ENCODE measurements at places on chromosomes 4 and X.

DNA sequence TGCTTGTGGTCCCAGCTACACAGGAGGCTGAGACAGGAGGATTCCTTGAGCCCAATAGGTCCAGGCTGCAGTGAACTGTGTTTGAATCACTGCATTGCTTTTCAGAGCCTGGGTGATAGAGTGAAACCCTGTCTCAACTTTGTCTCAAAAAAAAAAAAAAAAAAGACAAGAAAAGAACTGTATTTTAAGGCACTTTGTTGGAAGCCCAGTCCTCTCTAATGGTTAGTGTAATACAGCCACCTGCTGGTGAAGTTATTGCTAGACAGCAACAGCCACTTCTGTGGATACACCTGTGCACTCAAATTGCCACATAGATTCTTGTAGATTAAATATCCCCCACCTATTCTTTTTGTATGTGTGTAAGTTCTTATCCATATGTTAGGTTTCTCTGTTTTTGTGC lies 10.1 kb upstream of the FGG start:
- peak; percentile 54 for DNase-seq

DNA sequence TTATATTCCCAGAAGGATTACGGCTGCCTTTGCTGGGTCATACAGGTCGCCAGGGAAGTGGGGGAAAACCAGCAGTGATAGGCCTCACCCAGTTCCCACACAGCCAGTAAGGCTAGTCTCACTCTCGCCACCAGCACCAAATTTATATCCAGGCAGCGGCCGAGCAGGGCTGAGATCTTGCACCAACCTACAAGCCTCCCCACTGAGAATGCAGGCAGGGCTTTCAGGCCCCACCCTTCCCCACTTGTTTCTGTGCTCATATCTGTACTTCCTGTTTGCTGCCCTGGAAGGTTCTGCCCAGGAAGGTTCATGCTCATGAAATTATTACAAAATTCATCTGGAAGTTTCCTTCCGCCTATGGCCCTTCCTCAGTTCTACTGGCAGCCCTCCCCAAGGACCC lies 179.7 kb downstream of the STIM2 start:
- no peak for DNase-seq

GRCh38 chrX:149641432-149641831 lies 9.8 kb upstream of the TMEM185A start:
- no peak for DNase-seq

DNA sequence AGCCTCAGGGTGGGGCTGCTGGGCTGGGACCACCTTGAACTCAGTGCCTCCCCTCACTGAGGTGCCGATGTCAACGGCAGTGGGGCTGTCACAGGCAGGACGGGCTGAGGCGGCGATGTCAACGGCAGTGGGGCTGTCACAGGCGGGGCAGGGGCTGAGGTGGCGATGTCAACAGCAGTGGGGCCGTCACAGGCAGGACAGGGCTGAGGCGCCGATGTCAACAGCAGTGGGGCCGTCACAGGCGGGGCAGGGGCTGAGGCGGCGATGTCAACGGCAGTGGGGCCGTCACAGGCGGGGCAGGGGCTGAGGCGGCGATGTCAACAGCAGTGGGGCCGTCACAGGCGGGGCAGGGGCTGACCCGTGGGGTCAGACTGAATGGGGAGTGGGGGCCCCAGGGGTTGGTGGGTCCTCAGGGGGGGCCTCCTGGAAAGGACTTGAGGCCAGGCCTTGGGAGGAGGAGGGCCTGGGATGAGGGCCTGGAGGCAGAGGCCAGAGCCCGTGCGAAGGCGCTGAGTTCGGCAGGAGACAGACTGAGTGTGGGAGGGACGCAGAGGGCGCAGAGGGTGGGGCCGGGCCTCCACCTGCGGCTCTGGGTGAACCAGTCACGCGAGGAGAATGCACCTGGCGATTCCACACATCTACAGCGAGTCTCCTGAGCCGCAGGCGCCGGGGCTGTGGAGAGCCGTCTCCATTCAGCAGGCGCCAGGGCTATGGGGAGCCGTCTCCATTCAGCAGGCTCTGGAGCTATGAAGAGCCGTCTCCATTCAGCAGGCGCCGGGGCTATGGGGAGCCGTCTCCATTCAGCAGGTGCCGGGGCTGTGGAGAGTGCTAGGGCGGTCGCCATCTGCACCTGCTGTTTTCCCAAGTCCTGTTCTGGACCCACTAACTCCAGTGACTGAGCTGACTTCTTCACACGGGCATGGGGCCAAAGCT lies 22.9 kb downstream of the ATP5ME start:
- no peak for DNase-seq

GRCh38 chrX:74207539-74207938 lies 96.4 kb upstream of the ZCCHC13 start:
- DNase-seq, result no peak

GRCh38 chr4:48664938-48665337 lies 115.1 kb downstream of the FRYL start:
- no peak for DNase-seq

DNA sequence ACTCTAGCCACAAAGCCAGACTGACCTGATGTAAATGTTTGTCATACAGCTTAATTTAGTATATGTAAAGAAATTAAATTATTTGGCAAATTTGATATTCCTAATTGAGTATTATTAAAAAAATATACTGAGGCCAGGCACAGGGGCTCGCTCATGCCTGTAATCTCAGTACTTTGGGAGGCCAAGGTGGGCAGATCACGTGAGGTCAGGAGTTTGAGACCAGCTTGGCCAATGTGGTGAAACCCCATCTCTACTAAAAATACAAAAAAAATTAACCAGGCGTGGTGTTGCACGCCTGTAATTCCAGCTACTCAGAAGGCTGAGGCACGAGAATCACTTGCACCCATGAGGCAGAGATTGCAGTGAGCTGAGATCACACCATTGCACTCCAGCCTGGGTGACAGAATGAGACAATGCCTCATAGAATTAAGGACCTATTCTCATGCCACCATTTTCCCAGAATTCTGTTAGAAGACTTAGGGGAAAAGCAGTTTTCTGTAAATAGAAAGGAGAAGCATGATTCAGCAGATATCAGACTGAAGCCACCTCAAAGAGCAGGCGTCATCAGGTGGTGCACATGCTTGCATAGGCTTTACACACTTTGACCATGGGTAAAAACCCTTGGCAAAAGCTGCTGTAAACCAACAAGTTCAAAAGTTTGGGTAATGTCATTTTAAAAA lies 6.1 kb downstream of the UBQLN2 start:
- DNase-seq, result no peak

DNA sequence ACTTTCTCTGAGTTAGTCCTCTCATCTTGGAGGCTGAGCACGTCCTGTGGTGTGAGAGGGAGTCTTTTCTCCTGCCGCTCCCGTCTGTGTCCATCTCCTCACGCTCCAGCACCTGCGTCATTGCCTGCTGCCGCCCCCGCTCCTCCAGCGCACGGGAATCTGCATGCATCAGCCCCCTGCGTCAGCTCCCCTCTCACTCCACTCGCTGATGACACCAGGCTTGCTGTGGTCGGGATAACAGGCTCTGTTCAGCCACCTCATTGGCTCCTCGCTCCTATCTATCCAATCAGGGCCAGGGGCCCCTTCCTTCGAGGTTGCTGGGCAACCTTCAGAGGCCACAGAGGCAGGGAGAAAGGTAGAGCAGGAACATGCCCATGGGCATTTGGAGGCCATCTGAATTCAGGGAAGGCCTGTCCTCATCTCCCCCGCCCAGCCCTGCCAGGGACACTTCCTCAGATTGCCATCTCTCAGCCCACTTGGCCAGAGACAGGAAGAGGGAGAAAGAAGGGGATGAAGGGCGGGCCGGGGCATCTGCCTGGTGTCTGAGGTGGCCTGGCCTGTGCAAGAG lies 9.3 kb downstream of the ZNF185 start:
- no peak for DNase-seq

DNA sequence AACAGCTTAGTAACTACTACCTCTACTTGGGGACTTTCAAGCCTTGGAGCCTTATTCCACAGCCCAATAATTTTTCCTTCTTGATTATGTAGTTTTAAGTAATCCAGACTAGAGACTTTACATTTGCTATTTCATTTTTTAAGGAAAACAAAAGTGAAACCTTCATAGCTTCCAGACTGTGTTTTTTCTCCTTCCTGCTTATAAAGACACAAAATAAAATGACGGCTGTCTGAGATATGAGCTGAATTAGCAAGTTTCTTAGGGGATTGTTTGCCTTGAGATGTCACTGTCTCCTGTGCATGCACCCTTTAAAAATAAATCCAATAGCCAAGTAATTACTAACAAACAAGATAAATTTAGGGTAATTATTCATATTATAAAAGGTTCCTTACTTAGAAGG lies 78.8 kb upstream of the PACRGL start:
- no peak for DNase-seq

DNA sequence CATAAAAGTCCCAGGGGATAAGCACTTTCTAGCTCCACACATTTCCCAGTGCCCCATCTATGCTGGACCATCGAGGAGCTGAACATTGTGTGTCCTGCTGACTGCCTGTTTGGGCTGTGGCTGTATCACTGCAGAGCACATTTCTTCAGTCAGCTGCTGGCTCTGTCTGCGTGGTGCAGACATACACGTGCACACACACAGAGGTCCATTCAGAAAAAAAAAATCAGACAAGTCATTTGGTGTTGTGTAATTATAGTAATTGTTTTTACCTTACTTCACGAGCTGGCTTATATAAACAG lies 1.1 kb upstream of the PDLIM3 start:
- no peak for DNase-seq

Data from HEK293T (cell line).